ENCODE measurements at places on chromosomes 6 and 20.
A peak's percentile ranks its signal among the peaks of the same experiment; 100 is the strongest.

- no peak for DNase-seq
Observed at GRCh38 chr6:26332408-26332807, 32.6 kb upstream of the BTN3A2 start.

GRCh38 chr6:92201618-92202017 lies 1217.7 kb downstream of the EPHA7 start:
- no peak for DNase-seq

GRCh38 chr20:5974531-5974930 lies 24.1 kb downstream of the MCM8 start:
- DNase-seq, result no peak

- no peak for DNase-seq
Observed at GRCh38 chr6:138559143-138559542, 59.8 kb upstream of the NHSL1 start.

GRCh38 chr20:52744441-52744840 lies 227.7 kb upstream of the TSHZ2 start:
- no peak for DNase-seq

- peak; percentile 82 for DNase-seq
Observed at GRCh38 chr6:161439093-161439492, 165.2 kb upstream of the AGPAT4 start.

GRCh38 chr20:53176134-53176533 lies 204.0 kb downstream of the TSHZ2 start:
- DNase-seq, result no peak

- DNase-seq, result no peak
Observed at GRCh38 chr6:55636406-55637102, 57.6 kb upstream of the HMGCLL1 start.

- no peak for DNase-seq
Observed at GRCh38 chr20:20859510-20859909, 147.1 kb upstream of the RALGAPA2 start.

GRCh38 chr6:71589254-71589653 lies 297.1 kb upstream of the RIMS1 start:
- DNase-seq, result no peak

DNA sequence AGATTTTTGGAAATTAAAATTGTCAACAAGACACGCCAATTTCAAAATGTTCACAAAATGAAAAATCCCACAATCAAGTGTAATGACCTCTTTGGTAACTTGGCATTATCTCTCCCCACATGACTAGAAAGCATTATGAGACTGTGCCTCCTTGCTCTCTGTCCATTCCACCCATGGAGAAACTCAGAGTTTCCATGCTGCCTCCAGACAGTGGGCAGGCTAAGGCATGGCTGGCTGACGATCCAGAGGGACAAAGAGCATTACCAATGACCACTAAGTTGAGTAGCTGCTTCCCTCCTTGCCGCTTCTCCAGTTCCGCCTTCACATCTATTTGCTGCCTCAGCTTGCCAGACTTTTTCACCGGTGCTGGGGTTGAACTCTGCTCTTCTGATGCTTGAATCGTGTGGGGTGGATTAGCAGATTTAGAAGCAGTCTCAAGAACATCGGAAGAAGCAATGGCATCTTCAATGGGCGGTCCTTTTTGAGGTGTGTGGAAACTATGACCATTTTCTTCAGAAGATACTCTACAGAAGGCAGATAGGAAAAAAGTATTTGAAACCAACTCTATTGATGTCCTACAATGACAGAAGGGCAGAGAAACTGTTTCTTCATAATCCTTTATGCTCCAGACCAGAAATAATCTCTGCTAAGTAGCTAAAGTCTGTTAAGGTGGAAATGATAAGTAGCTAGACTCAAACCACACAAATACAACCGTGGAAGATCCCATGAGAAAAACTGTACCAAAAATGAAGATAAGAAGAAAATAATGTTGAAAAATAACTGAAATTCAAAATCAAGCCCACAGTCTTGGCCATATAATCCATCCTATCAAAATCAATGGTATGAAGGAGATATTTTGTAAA lies 47.5 kb upstream of the ALDH8A1 start:
- no peak for DNase-seq

GRCh38 chr20:18400460-18400859 lies 66.4 kb downstream of the DZANK1 start:
- DNase-seq, result no peak

GRCh38 chr6:162377735-162378134 lies 349.8 kb downstream of the PRKN start:
- no peak for DNase-seq

DNA sequence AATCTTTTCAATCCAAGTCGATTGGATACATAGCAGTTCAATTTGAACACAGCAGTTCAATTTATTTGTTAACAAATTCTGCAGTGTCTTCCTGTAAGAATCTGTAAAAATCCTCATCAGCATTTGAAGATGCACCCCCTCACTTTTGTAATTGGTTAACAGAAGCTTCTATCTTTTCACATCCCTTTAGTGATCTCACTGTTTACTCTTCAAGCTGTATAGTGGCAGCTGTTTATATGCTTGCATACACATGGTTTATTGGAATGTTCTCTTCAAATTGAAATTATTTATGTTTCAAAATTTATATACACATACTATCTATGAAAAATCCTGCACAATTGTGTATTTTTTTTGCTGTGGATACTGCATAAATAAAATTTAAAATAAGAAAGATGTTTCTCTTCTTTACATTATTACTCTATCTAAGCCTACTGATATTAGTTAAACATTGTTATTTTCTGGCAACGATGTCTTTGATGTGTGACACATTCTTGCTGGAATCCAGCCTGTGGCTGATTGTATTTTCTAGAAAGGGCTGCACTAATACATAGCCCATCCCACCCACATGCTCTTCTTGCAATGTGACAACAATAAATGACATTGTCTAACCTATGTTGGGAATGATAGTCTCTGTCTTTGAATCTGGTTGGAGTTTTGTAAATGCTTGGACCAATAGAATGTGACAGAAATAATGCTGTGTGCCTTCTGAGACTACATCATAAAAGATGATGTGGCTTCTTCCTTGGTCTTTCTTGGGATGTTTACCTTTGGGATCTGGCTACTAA lies 573.0 kb downstream of the CD109 start:
- no peak for DNase-seq

DNA sequence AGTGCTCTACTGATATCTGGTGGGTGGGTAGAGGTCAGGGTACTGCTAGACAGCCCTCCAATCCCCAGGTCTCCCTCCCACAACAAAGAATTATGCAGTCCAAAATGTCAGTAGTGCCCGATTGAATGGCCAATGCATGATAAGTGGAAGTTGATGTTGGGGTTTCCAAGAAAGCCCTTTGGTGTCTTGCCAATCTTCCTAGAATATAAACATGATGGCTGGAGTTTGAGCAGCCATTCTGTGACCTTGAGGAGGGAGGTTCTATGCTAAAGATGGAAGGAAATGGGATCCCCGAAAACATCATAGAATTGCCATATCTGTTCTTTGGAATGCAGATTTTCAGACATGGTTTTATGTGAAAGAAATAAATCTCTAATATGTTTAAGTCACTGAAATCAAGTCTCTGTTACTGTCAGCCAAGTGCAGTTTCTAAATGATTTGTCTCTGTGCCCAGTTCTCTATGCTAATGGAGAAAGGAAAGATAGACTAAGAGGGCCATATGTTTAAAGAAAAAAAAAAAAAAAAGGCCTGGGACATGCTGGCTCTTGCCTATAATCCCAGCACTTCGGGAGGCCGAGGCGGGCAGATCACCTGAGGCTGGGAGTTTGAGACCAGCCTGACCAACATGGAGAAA lies 32.8 kb upstream of the PTPN1 start:
- DNase-seq, result no peak

DNA sequence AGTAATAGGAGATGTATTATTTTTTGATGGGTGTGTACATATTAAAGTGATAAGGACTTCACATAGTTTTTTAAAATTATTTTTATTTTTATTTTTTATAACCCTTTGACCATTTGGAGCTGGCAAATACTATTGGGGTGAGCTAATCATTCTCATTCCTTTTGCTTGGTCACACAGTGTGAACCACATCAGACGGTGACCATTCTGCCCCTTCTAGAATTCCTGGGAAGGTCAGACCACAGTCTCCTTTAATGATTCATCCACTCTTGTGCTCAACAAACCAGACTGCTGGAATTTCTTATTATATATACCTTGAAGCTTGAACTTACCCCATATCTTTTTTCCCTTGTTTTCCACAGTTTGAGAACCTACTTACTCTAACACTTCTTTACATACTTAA lies 23.9 kb upstream of the PRL start:
- DNase-seq, result no peak

- no peak for DNase-seq
Observed at GRCh38 chr6:119626884-119627619, 277.5 kb upstream of the MAN1A1 start.

DNA sequence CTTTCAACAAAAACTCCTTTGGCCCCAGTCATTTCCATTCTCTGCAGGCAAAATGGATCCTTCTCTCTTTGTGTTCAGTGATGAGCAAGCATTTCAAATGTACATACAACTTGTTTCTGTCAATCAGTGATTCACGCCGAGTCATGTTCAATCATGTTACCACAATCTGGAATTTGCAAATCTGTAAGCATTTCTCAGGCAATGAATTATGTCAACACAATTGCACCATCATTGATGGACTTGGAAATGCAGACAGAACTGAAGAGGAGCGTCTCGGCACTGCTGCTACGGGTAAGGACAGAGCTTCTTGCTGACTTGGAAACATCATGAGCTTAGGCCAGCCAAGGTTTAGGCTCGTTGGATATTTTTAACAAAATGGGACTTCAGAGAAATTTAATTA lies 132.8 kb upstream of the AGPAT4 start:
- DNase-seq, result no peak

GRCh38 chr6:156562019-156562418 lies 215.2 kb upstream of the ARID1B start:
- no peak for DNase-seq

DNA sequence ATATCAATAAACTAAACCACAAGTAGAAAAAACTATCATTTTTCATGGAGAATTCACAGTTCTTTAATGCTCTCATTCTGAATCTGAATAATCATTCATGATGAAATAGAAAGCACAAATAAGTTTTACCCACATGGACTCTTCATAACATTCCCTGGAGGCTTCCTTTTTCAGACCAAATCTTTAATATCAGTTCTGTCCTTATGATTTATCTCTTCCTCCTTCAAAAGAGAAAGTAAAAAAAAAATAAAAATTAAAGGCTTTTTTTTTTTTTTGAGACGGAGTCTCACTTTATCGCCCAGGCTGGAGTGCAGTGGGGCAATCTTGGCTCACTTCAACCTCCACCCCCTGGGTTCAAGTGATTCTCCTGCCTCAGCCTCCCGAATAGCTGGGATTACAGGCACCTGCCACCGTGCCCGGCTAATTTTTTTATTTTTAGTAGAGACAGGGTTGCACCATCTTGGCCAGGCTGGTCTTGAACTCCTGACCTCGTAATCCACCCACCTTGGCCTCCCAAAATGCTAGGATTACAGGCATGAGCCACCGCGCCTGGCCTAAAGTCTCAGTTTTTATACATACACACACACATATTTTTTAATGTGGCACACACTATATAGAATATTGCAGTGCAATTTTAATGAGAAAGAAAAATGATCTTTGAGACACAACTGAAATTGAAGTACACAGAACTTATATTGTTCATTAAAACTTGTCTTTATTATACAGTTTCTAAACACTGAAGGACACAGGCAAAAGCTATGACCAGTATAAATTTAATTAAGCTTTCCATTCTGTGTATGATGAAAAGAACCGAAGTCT lies 31.9 kb upstream of the ZNF217 start:
- no peak for DNase-seq

- no peak for DNase-seq
Observed at GRCh38 chr20:17825252-17825959, 125.6 kb downstream of the BANF2 start.

- DNase-seq, result no peak
Observed at GRCh38 chr20:18750735-18751134, 62.8 kb upstream of the SCP2D1 start.

- no peak for DNase-seq
Observed at GRCh38 chr6:56767892-56768531, 125.3 kb upstream of the DST start.

DNA sequence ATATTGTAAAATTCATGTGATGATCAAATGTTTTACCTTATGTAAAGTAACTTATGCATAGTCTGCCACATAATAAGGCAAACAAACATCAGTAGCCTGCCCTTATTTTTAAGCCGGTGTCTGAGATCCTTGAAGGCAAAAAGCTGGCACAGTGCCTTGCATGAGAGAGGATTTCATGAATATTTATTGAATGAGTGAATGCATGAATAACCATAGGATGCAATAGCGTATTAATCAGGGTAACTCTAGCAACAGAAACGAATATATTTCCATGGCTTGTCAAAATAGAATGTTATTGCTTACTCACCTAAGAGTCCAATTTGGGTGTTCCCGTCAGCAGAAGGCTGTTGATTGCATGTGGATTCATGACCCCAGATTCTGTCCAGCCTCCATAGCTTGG lies 34.9 kb downstream of the BTBD3 start:
- no peak for DNase-seq

DNA sequence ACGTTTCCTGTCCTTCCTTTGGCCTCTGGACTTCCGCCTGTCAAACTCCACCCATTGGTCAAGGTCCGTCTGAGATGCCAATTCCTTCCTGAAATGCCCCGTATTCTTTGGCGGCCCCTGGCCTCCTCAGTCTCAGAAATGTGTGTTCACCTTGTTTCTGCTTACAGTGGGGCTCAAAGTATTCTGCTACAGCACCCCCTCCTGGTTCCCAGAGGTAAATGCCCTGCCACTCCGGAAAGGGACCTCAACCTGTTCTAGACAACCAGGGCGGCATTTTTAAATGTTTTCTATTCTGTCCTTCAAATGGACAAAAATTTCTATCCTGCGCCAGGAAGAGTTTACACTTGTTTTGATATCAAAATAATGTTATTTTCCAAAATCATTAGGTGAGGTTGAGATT lies 12.1 kb upstream of the PAX1 start:
- no peak for DNase-seq

- DNase-seq, result no peak
Observed at GRCh38 chr6:2102316-2102883, 143.0 kb downstream of the GMDS start.

GRCh38 chr20:51462566-51463276 lies 79.8 kb downstream of the NFATC2 start:
- DNase-seq, result peak; percentile 81

DNA sequence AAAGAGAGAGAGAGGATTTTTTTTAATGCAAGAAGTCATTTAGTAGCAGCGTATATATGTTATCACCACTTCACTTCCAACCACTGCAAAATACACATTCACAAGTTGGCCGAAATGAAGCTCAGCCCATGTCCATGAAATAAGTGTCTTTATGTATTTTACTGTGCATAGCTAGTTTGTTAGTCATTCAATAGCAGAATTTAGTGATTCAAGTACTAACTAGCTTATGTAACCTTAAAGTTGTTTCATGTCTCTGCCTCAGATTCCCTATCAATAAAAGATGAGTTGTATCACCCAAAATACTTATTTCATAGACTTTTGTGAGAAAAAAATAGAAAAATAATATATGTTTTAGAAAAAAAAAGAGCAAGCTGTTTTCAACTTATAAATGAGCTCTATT lies 153.7 kb upstream of the PRDM1 start:
- no peak for DNase-seq

DNA sequence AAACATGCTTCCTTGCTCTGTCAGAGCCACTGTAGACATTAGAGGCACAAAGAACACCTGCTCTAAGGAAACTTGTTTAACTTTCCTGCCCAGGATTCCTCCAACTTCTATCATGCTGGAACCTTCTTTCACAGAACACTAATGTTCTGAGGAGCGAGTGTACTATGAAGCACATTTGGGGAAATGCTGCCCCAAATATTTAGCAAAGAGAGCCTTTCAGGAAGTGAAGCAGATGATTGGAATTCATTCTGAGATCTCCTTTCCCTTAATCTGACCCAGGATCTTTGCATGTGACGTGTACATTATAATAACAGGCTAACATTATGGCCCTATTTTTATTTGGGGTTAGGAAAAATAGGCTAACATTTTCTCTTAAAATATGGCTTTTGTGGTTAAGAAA lies 21.0 kb upstream of the FYN start:
- no peak for DNase-seq
